ENCODE measurements at places on chromosomes 6 and 20. TPM values are rescaled to one million over a fixed set of nuclear protein-coding genes. Genes with fewer than 3 reads are reported as not detected.

Gene SEMG2
- not detected for total RNA-seq

Gene SLC22A7
- total RNA-seq: not detected

Gene ASF1A
- 16.2 TPM for total RNA-seq

Gene TP53TG5
- total RNA-seq: not detected

Gene ADGRF4
- 5.5 TPM for total RNA-seq

Gene CTSZ
- 109 TPM for total RNA-seq

Gene SNAI1
- total RNA-seq: not detected

Gene ALDH8A1
- total RNA-seq: 9.3 TPM

Gene SYCP2
- total RNA-seq: 1.0 TPM

Gene MYT1
- not detected for total RNA-seq

Gene TULP1
- total RNA-seq: not detected

Gene HCRTR2
- not detected for total RNA-seq

Gene BTBD3
- 31.6 TPM for total RNA-seq

Gene UTRN
- 37.9 TPM for total RNA-seq

Gene ZNF311
- 2.6 TPM for total RNA-seq

Gene TTLL9
- not detected for total RNA-seq

Gene CALHM4
- total RNA-seq: not detected

Gene TRIM10
- not detected for total RNA-seq

Gene RAET1L
- total RNA-seq: 1.8 TPM

Gene GPX6
- not detected for total RNA-seq

Gene PGK2
- total RNA-seq: not detected

Gene NTSR1
- 0.14 TPM for total RNA-seq

Gene ASIP
- total RNA-seq: not detected

Gene GPR63
- 1.8 TPM for total RNA-seq

Gene PRPH2
- 0.21 TPM for total RNA-seq

Gene CHMP4B
- total RNA-seq: 65.7 TPM

Gene CFB
- total RNA-seq: 1.9 TPM

Gene REM1
- total RNA-seq: not detected

All from kidney epithelial cell (primary cell).